Fibroblast of lung (primary cell): ENCODE measurements at places on chromosomes 13 and 19.

- no peak for DNase-seq
Observed at GRCh38 chr19:53538378-53539109, 599 bp downstream of the ZNF331 start.

GRCh38 chr19:30547246-30547645 lies 175.1 kb downstream of the ZNF536 start:
- no peak for DNase-seq

DNA sequence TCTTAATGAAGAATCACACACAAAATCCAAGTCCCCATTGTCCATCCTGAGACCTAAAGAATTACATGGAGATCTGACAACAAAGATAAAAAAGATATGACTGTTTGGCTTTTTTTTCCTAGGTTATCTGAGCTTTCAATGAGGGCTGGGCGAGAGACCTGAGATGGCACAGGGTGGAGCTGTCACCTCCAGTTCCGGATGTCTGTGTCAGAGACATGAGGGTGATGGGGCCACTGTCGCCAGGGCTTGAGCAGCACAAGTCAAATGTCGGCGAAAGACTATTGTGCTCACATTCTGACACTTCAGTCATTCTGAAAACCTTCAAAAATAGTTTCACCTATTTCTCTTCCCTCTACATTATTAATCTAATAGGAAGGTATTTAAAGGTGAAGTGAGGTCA lies 65.7 kb downstream of the SLC7A1 start:
- DNase-seq, result no peak

GRCh38 chr19:6187374-6187773 lies 51.9 kb downstream of the ACSBG2 start:
- DNase-seq, result no peak

GRCh38 chr19:17153996-17154395 lies 61.2 kb upstream of the USE1 start:
- no peak for DNase-seq

DNA sequence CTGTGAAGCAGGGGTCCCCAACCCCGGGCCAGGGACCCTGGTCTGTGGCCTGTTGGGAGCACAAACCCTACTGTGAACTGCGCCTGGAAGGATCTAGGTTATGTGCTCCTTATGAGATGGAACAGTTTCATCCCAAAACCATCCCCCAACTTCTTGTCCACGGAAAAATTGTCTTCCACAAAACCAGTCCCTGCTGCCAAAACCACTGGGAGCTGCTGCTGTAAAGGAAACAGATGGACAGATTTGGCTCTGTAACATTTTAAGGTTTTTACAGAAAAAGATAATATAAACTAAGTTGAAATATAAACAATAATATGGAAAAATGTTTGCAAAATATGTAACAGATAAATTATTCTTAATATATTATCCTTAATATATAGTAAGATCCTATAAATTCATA lies 73.7 kb downstream of the COG6 start:
- DNase-seq, result peak; percentile 1

- DNase-seq, result no peak
Observed at GRCh38 chr19:1626417-1627010, 21.3 kb upstream of the UQCR11 start.

- DNase-seq, result peak; percentile 77
Observed at GRCh38 chr13:40058757-40059236, 403.3 kb downstream of the COG6 start.

- DNase-seq, result no peak
Observed at GRCh38 chr13:110820322-110820721, 94.5 kb downstream of the ANKRD10 start.

- no peak for DNase-seq
Observed at GRCh38 chr19:13214036-13214730, 64.0 kb downstream of the IER2 start.

- no peak for DNase-seq
Observed at GRCh38 chr19:18368504-18369222, 17.3 kb upstream of the GDF15 start.

DNA sequence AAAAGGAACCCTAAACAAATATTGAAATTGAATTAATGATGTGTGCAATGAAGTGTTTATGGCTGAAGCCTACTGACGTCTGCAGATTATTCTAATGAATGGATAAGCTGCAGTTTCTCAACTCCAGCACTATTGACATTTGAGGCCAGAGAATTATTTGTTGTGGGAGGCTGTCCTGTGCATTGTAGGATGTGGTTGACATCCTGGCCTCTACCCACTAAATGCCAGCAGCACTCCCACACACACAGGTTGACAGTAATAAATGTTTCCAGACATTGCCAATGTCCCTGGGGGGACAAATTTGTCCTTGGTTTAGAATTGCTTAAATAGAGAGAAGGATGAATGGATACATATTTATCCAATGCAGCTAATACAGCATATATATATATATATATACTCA lies 19.2 kb upstream of the MYH14 start:
- no peak for DNase-seq

GRCh38 chr13:100409132-100409531 lies 179.5 kb downstream of the GGACT start:
- DNase-seq, result no peak

DNA sequence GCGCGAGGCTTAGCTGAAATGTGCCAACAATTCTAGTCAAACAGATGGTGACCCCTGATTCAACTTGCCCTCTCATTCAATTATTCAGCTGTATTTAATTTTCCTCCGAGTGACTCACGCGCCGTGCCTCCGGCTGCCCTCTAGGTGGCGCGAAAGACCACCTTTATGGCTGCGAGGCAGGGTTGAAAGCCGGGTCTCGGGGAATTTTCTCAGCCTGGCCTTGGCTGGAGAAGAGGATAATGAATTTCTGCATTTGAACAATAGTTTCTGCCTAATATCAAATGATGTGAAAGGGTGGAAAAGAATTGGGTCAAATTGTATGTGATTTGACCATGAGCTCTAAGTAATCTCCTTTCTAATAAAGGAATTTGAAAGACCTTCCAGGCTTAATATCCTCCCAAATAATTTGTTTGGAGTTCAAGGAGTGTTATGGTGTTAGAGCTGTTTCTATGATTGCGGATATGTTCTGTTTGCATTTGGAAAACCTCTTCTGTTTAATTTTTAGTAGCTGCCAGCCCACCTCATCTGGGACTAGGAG lies 310.9 kb downstream of the ZNF536 start:
- peak; percentile 72 for DNase-seq

DNA sequence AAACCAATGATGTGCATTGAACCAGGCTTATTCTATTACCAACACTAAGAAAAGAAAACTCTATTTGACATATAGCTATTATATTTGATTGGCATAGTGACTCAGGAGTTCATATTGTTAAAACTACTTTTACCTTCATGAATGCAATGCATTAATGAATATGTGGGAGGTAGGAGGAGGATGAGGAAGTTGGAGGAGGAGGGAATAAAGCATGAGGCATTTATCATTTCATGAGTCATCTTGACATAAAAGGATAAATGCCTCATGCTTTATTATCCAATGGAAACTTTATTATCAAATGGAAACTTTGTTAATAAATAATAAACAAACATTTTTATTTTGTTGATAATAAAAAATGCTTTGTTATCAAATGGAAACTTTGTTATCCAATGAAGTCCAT lies 116.5 kb downstream of the SPRY2 start:
- DNase-seq, result peak; percentile 78

- DNase-seq, result no peak
Observed at GRCh38 chr13:89784161-89784809, 1563.2 kb upstream of the MIR17HG start.

DNA sequence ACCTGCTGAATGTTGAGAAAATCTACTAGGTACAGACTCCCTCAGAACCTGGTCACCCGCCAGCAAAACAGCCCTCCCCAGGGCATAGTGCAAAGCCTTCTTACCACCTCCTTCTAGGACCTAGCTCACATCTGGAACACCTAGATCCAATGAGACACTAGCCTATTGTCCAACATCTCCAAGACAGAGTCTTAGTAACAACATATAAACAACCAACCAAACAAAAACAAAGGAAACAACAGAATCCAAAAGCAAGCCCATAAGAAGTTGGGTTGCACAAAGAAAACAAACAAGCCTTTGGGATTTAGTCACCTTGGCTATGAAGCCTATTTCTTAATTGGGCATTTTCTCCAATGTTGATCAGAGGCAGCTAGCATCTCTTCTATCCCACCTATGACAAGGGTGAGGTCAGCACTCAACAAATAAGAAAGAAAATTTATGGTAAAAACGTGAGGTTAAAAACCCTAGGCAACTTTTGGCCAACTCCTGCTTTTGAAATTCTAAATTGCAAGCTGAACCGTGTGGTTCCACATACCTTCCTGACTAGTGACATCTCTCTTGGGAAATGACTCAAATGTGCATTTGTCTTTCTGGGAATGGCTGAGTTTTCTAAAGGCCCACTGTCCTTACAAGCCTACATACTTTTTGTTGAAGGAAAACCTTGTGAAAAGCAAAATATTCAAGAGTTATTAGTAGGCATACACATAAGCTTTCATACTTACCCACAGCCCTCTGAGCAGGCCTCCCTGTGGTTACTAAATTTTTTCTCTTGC lies 66.7 kb downstream of the FAM216B start:
- DNase-seq, result no peak

DNA sequence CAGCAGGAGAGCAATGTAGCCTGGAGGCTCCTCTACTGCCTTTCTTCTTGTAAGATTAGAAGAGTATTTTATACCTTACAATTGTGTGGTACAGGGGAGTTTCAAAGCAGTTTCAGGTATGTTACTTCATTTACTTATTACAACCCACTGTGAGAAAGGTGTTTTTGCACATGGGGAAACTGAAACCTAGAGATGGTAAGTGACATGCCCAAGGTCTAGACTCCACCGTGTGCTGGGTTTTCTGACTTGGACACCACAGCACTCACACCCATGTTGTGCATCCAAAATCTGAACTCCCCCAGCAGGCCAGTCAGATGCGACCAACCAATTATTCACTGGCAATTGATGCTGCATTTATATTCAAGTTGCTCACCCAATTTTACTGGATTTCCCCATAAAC lies 22.8 kb downstream of the ERICH6B start:
- DNase-seq, result no peak

DNA sequence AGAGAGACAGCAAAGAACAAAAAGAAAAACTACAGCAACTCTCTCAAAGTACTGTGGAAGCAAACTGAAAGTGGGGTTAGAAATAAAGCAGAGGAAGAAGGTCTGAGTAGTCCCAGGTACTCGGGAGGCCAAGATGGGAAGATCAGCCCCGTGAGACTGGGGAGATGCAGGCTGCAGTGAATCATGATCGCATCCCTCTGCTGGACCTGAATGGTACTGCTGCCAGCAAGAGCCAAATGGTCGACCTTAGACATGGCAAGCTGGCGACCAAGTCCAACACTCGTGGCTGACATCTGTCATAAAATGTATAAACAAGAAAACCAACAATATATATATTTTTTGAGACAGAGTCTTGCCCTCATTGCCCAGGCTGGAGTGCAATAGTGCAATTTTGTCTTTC lies 33.7 kb upstream of the ZNF724 start:
- peak; percentile 10 for DNase-seq

- DNase-seq, result peak; percentile 2
Observed at GRCh38 chr13:101930331-101930730, 471.5 kb downstream of the FGF14 start.

- peak; percentile 71 for DNase-seq
Observed at GRCh38 chr13:113151745-113152690, 6.4 kb upstream of the PROZ start.

DNA sequence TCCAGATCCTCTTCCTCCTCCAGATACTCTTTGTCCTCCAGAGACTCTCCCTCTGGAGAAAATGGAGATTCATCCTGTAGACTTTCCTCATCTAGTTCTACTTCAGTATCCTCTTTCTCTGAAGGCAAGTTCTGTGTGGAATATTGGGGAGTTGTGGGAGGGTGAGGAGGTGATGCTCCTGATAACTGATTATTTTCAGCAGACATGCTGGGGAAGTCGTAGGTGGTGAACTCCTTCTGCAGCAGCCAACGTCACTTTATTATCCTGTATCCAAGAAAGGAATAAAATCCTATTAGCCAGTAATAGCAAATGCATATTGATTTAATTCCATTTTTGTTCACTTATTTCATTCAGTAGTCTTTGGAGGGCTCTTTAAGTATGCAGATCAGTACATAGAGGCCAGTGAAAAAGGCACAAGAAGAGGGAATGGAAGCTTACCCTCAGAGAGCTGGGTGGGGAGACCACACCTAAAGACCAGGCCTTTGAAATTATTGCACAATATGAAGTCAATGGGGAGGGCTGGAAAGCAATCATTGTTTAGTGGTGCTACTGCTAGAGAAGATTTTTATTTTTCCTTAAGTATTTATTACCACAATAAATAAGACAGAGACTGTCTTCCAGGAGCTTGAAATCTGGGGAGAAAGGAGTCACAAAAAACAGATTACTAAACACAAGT lies 18.6 kb downstream of the ERICH6B start:
- no peak for DNase-seq

GRCh38 chr13:21826214-21827015 lies 155.5 kb downstream of the FGF9 start:
- no peak for DNase-seq

- peak; percentile 68 for DNase-seq
Observed at GRCh38 chr13:96238861-96239260, 149.0 kb downstream of the HS6ST3 start.

DNA sequence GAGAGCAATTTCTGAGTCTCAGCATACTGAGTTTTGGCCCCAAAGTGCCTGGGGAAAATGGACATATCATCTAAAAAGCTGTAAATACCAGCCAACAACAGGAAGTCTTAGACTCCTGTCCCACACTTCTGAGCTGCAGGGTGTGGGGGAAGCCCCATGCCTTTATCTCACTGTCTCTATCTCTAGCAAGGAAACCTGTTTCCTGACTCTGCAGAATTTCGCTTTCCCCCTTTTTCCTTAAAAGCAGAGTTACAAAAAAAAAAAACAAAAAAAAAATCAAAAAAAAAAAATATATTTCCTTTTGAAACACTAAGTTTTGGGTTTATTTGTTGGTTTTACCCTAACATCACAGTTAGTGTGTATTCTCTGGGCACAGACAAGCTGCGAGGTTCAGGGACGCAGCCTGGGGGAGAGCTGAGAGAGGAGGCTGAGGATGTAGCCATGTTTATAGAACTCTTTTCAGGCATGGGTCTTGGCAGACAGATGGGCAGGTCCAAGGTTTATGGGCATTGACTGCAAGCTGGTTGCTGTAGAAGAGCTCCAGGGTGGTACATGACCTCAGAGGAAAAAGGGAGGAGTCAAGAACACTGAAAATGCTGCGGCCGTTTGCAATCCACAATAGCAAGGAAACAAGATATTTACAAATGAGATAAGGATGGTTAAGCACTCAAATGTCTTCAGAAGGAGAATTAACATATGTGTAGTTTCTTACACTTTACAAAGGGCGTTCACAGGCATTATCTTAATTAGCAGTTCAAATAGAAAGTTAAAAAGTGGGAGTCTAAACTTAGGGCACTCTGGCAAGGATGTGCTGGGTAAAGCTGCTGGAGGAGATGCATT lies 4.9 kb downstream of the MBNL2 start:
- DNase-seq, result no peak

GRCh38 chr13:83824120-83824519 lies 58.2 kb downstream of the SLITRK1 start:
- DNase-seq, result no peak
